ENCODE measurements at places on chromosomes 5 and 9.

DNA sequence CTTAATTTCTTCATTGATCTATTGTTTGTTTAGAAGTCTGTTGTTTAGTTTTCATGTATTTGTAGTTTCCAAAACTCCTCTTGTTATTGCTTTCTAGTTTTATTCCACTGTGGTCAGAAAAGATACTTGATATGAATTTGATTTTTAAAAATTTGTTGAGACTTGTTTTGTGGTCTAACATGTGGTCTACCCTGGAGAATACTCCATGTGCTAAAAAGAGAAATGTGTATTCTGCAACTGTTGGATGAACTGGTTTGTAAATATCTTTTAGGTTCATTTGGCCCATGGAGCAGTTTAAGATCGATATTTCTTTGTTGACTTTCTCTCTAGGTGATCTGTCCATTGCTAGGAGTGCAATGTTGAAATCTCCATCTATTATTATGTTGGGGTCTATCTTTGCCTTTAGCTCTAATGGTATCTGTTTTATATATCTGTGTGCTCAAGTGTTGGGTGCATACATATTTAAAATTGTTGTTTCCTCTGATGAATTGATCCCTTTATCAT is 150.6 kb upstream of the ATP10B start:
- DNase-seq = no peak

DNA sequence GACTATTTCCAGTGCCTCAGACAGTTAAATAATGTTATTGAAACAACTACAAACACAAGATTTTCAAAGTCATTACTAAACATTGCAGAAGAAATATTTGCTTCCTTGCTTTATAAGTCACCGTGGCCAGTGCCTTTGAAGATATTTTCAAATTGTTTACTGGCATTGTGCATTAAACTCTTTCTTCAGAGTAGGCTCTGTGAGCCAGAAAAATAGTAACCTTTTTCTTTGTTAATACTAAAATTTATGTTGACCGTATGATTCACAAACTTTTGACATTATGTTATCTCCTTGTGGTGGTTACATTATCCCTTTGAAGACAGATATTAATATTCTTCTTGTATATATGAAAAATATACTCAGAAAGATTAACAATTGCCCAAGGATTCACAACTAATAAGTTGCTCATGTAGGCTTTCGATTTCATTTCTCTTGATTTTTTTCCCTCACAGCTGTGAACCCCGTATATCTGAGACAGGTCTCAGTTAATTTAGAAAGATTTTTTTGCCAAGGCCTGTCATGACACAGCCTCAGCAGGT is 140.1 kb downstream of the NR3C1 start:
- no peak for DNase-seq

- no peak for DNase-seq
These were observed 958.3 kb upstream of the DMAC1 start for GRCh38 chr9:8757881-8758280.

GRCh38 chr9:131995382-131995781 is 84.3 kb downstream of the MED27 start:
- DNase-seq = no peak

DNA sequence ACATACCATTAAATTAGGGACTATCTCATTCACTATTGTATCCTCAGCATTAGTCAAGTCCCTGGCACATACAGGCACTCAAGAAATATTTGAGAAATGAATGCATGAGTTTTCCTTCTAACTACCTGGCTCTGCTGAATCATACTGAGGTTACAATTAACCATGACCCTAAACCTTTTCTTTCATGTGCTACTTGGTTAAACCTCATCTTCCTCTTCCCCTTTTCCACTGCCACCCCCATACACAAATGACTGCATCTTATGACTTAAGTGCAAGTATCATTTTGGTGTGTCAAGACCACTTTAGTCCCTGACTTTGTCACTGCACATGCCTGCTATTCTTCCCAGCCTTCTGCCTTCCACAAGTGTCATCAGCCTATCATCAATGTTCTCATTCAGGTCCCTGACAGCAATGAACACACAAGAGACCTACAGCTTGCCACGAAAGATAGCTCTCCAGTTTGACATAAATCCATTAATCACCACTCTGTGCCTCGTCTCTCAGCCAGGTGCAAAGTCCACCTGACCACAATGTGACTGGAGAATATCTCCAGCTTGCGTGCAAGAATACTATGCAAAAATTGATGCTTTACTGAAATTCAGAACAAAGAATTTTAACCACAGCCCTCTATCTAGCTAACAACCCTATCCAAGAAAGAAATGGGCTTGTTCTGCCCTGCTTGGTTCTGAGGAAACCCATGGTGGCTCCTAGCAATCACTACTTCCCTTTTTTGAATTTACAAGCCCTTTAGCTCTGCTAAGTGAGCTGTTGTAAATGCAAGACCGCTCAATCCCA is 74.5 kb downstream of the MAPKAP1 start:
- peak; percentile 93 for DNase-seq

All from Karpas-422 (cell line).